Central memory CD8-positive, alpha-beta T cell (primary cell): ENCODE measurements at places on chromosomes 16 and 17.
A peak's percentile ranks its signal among the peaks of the same experiment; 100 is the strongest.

- DNase-seq = no peak
- H3K36me3 ChIP-seq = no peaks in the 10 kb centered on the region
- no peaks in the 10 kb centered on the region for H3K4me1 ChIP-seq
- peaks cover 11% of the 10 kb centered on the region for H3K27me3 ChIP-seq
These were observed 68.1 kb downstream of the RTN4RL1 start for GRCh38 chr17:1957037-1957436.

DNA sequence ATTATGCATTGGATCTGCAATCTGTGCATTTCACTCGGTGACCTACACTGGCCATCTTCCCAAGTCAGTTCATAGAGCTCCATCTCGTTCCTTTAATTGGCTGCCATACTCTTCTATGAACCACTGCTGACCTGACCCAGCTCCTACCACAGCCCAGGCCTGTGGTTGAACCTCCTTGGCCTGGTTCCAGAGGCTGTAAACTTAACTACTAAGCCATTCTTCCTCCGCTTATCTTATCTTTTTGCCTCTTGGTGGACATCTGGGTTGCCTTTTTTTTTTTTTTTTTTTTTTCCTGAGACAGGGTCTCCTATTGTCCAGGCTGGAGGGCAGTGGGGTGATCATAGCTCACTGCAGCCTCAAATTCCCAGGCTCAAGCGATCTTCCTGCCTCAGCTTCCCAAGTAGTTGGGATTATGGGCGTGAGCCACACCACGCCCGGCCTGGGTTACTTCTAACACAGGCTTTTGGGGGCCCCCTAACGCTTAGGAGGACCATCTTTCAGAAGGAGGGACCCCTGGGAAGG, 18.3 kb downstream of the COQ7 start:
- H3K4me3 ChIP-seq = no peak overlapping the region
- no peak for DNase-seq
- H3K36me3 ChIP-seq = peaks cover 6% of the 10 kb centered on the region
- H3K4me1 ChIP-seq = no peaks in the 10 kb centered on the region
- H3K27ac ChIP-seq = no peak overlapping the region

- no peaks in the 10 kb centered on the region for H3K4me1 ChIP-seq
- no peaks in the 10 kb centered on the region for H3K36me3 ChIP-seq
- no peaks in the 10 kb centered on the region for H3K27me3 ChIP-seq
- DNase-seq = no peak
- H3K27ac ChIP-seq = no peak overlapping the region
These were observed 1.3 kb upstream of the TNFRSF17 start for GRCh38 chr16:11963706-11964105.

DNA sequence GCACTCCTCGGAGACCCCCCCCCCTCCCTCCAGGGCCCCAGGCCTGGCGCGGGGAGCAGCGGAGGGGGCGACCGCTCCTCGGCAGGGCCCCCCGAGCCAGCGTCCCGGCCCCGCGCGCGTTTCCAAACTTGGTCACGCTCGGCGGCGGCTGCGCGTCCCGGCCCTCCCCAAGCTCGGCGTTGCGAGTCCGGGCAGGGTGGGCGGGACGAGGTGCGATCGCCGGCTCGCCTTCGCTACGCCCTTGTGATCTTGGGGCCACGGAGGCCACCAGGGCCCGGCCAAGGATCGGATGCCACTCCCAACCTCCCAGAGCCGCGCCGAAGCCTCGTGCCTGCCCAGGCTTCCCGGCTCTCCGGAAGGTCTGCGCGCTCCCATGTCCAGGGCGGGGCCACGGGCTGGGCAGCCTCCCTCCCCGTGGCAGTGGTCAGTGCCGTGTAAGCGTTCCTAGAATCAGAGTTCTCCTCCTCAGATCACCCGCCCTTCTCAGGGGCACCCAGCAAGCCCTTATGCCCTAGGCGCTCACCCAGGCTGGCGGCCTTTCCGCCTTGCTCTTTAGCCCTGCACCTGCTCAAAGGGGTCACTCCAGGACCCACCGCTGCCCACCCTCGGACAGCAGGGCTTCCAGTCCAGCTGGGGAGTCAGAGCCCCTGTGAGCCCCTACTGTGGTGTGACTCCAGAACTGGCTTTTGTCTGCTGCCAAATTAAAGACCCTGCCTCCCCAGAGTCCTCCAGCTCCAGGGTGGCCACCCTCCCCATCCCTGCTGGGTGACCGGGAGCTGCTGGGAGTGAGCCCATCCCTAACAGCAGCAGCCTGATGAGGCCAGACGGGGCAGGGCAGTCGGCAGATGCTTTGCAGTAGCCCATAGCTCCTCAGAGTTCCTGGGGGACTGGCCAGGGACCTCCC, 12.2 kb upstream of the MRPS23 start:
- no peak for DNase-seq
- peak overlapping the region; percentile 55 for H3K27ac ChIP-seq
- H3K4me1 ChIP-seq = peaks cover 11% of the 10 kb centered on the region
- H3K36me3 ChIP-seq = peaks cover 5% of the 10 kb centered on the region

GRCh38 chr16:85449191-85449884, 163.8 kb upstream of the GSE1 start:
- peaks cover 21% of the 10 kb centered on the region for H3K4me1 ChIP-seq
- no peak overlapping the region for H3K27ac ChIP-seq
- no peaks in the 10 kb centered on the region for H3K27me3 ChIP-seq
- DNase-seq = no peak
- peaks cover 2% of the 10 kb centered on the region for H3K36me3 ChIP-seq

DNA sequence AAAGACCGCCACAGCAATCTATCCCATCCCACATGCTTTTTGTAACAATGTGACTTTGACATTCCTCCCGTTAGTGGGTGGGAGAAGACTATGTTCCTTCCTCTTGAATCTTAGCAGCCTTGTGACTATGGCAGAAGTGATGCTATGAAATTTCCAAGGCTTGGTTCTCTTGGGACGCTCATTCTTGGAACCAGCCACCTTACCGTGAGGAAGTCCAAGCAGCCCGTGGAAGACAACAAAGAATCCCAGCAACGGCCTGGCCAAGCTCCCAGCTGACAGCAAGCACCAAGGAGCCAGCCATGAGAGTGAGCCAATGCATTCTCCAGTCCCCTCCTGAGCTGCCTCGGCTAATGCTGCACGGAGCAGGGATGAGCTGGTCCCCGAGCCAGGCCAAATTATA, 62.3 kb downstream of the VPS53 start:
- DNase-seq = no peak
- H3K4me1 ChIP-seq = no peaks in the 10 kb centered on the region
- H3K27ac ChIP-seq = no peak overlapping the region
- H3K4me3 ChIP-seq = no peak overlapping the region
- no peaks in the 10 kb centered on the region for H3K27me3 ChIP-seq

DNA sequence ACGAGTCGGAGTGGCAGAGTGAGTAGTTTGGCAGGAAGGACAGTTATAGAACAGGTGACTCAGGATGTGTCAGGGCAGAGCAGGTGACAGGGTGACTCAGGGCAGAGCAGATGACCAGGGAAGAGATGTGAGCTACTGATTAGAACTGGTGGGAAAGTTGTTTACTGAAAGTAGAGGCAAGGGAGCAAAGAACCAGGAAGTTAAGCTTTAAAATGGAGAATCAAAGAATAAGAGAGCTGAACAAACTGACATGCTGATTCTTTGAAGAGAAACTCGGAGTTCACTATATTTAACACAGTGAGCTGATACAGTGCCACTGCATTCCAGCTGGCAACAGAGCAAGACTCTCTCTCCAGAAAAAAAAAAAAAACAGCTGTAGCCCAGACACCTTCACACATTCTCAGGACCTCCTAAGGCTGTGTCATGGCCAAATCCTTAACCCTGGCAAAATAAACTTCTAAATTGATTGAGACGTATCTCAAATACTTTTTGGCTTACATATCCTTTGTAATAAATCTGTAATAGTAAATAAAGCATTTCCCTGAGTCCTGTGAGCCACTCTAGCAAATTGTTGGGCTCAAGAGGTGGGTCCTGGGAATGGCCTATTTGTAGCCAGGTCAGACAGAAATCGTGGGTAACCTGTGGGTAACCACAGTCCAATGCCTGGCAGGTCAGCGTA, 12.3 kb upstream of the UBE2I start:
- no peaks in the 10 kb centered on the region for H3K36me3 ChIP-seq
- H3K4me1 ChIP-seq = peaks cover 8% of the 10 kb centered on the region
- no peak for DNase-seq
- H3K27ac ChIP-seq = no peak overlapping the region

GRCh38 chr17:44672479-44673093, 16.3 kb downstream of the MEIOC start:
- peaks cover under 1% of the 10 kb centered on the region for H3K27me3 ChIP-seq
- no peak for DNase-seq
- no peak overlapping the region for H3K4me3 ChIP-seq
- peaks cover 2% of the 10 kb centered on the region for H3K36me3 ChIP-seq

- no peak overlapping the region for H3K27ac ChIP-seq
- no peak for DNase-seq
- H3K36me3 ChIP-seq = peaks cover 6% of the 10 kb centered on the region
- H3K4me1 ChIP-seq = peaks cover 20% of the 10 kb centered on the region
These were observed 106.8 kb downstream of the CCDC182 start for GRCh38 chr17:57638284-57638683.

- no peak overlapping the region for H3K27ac ChIP-seq
- H3K4me1 ChIP-seq = peaks cover 3% of the 10 kb centered on the region
- DNase-seq = no peak
These were observed 9.2 kb downstream of the STXBP4 start for GRCh38 chr17:54977744-54978143.

- H3K4me1 ChIP-seq = peaks cover 14% of the 10 kb centered on the region
- no peaks in the 10 kb centered on the region for H3K36me3 ChIP-seq
- no peak overlapping the region for H3K4me3 ChIP-seq
- H3K27me3 ChIP-seq = peaks cover 93% of the 10 kb centered on the region
- DNase-seq = no peak
These were observed 7.5 kb downstream of the NPTX1 start for GRCh38 chr17:80468781-80469493.

DNA sequence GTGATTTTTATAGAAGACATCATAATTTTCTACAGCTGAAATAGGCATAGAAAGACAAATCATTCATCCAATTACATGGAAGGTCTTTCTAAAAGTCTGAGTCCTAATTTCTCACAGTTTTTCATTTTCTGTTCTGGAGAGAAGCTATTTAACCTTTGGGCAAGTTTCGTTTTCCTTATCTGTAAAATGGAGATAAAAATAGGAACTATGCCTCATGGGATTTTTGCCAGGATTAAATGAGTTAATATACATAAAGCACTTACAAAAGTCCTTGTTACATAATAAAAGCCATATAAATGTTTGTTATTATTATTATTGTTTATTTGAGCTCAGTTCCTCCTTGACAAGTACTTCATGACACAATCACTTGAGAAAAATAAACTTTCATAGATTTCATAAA, 121.4 kb downstream of the SKAP1 start:
- no peak overlapping the region for H3K4me3 ChIP-seq
- no peaks in the 10 kb centered on the region for H3K27me3 ChIP-seq
- DNase-seq = no peak
- peaks cover 17% of the 10 kb centered on the region for H3K4me1 ChIP-seq
- no peak overlapping the region for H3K27ac ChIP-seq

DNA sequence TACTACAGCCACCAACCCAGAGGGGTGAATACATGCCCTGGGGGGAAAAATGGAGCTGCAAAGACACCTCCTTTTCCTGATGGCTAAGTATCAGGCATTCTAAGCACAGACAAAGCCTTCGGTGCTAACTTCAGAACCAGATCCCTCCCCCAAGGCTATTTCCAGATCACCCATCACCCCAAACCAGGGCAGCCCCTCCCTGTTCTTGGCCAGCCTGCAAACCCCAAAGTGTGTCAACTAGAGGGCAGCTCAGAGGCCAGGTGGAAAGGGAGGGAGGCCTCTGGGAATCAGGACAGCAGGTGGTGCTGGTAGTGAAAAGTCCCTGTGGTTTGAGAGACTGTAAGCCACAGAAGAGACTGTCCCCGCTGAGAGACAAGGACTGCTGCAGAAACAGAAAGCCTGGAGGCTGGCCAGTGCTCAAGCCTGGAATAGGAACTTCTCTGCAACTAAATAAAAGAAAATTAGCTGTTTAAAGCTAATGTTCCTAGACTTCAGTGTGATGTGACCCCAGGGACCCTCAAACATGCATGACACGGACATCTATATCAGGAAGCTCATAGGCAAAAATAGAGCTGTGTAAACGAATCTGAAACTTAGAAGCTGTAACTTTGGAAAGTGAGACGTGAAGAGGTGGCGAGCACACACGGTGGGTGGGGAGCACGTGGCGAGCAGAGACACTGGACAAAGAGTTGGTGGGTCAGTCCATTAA, 9.1 kb downstream of the TUBG1 start:
- no peaks in the 10 kb centered on the region for H3K4me1 ChIP-seq
- peaks cover 6% of the 10 kb centered on the region for H3K36me3 ChIP-seq
- no peak overlapping the region for H3K27ac ChIP-seq
- no peaks in the 10 kb centered on the region for H3K27me3 ChIP-seq
- no peak for DNase-seq
- no peak overlapping the region for H3K4me3 ChIP-seq

- H3K4me3 ChIP-seq = peak overlapping the region; percentile 52
- no peak overlapping the region for H3K27ac ChIP-seq
- peaks cover 2% of the 10 kb centered on the region for H3K36me3 ChIP-seq
- H3K4me1 ChIP-seq = peaks cover 9% of the 10 kb centered on the region
- no peak for DNase-seq
These were observed 474.9 kb downstream of the SLC39A11 start for GRCh38 chr17:72617557-72617956.

DNA sequence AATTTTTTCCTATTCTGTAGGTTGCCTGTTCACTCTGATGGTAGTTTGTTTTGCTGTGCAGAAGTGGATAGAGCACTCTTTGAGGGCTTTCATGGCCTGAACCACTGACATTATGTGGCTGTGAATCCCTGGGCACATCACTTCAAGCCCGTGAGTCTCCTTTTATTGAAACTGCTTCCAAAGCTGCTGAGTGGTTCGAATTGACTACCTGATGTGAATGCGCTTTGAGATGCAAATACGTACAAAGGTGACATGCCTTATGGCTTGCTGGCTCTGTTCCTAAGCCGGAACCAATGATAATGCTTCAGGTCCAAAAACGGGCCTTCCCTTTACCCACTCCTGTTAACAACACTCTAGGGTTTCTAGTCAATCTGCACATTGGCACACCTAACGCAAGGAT, 34.3 kb downstream of the ASPA start:
- H3K4me3 ChIP-seq = no peak overlapping the region
- peaks cover 4% of the 10 kb centered on the region for H3K4me1 ChIP-seq
- H3K27me3 ChIP-seq = peaks cover 44% of the 10 kb centered on the region
- H3K36me3 ChIP-seq = no peaks in the 10 kb centered on the region
- DNase-seq = no peak

- peaks cover 20% of the 10 kb centered on the region for H3K27me3 ChIP-seq
- H3K4me1 ChIP-seq = no peaks in the 10 kb centered on the region
- no peak overlapping the region for H3K4me3 ChIP-seq
- no peaks in the 10 kb centered on the region for H3K36me3 ChIP-seq
- no peak overlapping the region for H3K27ac ChIP-seq
- DNase-seq = no peak
These were observed 19.5 kb downstream of the CNGB1 start for GRCh38 chr16:57951204-57951960.

GRCh38 chr16:76579277-76579922, 302.2 kb downstream of the CNTNAP4 start:
- H3K4me1 ChIP-seq = no peaks in the 10 kb centered on the region
- H3K4me3 ChIP-seq = no peak overlapping the region
- no peaks in the 10 kb centered on the region for H3K27me3 ChIP-seq
- DNase-seq = no peak
- H3K27ac ChIP-seq = no peak overlapping the region
- no peaks in the 10 kb centered on the region for H3K36me3 ChIP-seq
